ENCODE measurements at places on chromosomes 2 and 18.
A peak's percentile ranks its signal among the peaks of the same experiment; 100 is the strongest.

DNA sequence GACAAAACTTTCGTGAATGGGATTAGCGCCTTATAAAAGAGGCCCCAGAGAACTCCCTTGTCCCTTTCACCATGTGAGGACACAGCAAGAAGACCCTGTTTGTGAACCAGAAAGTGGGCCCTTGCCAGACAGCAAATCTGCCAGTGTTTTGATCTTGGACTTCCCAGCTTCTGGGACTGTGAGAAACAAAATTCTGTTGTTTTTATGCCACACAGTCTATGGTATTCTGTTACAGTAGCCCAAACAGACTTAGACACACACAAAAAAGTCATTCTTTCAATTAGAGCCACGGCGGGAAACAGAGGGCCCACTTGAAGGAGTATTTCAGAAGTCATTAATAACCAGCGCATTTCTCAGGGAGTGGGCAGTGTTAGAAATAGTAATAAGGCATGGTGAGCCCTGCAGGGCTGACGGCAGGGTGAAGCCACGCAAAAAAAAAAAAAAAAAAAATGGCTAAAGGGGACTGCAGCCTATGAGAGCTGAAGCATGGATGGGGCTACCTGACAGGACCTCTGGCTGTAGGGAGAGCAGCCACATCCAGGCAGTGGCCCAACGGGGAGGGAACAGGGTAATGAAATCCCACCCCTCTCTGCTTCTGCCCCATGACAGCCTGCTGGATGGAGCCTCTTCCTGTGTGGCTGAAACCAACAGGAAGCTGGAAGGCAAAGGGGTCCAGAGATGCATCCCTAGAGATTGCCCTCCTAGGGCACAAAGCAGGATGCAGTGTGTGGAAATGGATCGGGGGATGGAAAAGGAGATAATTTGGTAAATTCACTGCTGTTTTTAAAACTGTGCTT lies 189.3 kb downstream of the KCNS3 start:
- DNase-seq = no peak

DNA sequence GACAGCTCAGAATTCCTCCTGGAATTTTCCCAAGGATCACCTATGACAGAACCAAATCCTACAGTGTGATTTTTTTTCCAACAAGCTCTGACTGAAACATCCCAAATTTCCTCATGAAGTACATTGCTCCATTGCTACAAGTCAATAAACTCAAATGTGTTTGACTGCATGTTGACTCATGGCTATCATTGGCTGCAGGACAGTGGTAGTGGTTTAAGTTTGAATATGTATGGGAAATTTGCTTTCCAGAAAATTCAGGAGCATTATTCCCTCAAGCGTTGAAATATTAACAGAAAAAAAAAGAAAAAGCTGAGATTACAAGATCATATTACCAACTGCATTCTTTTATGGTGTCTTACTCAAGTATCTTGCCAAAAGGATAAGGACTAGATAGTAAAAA lies 402.8 kb upstream of the DSEL start:
- DNase-seq = no peak

DNA sequence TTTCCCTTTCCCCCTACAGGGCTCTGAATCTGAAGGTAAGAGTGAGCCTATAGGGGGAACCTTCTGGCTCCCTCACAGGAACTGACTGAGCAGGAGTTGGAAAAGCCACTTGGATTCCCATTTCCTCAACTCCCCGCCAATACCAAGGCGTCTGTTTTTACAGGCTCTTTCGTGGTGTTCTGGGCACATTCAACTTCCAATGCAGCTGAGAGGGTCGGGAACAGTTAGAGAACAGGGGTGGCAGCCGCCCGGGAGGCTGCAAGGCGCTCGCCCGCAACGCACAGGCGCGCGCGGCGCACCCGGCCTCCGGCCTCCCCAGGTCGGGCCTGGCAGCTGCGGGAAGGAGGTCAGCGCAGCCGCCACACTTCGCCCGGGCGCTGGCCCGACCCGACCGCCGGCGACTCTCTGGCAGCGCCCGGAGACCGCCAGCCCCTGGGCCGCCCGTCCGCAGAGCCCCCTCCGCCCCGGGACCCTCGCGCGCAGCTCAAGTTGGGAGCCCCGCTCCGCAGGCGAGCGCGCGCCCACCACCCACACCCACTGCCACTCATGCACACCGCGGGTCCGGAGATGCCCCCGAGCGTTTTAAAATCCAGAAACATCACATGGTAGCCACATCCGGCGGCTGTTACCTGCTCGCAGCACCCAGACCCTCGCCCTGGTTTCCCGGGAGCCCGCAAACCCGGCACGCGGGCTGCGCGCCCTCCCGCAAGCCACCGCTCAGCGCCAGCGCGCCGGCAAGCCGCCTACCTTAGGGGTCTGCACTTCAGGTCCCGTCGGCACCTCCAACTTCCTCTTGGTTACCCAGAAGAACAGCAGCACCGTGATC lies 816 bp downstream of the GALNT14 start:
- DNase-seq = peak; percentile 16

DNA sequence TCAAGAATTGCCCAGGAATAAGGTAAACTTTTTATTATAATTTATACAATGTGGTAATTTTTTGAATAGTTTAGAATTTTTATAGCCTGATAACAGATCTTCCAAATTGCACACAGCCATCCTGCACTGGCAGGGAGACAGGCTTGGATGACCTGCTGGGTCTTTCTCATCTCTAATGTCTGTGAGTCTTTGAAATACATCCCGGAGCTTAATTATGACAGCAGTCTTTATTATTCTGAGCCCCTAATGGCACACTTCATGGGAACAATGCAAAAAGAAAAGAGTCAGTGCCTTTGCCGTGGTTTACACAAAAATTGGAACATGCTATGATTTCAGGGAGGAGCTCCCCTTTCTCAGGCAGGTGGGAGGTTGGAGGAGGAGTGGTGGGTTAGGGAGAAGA lies 71.0 kb downstream of the TMEM182 start:
- DNase-seq = no peak

- peak; percentile 64 for DNase-seq
These were observed 1.3 kb downstream of the SDC1 start for GRCh38 chr2:20223407-20224163.

DNA sequence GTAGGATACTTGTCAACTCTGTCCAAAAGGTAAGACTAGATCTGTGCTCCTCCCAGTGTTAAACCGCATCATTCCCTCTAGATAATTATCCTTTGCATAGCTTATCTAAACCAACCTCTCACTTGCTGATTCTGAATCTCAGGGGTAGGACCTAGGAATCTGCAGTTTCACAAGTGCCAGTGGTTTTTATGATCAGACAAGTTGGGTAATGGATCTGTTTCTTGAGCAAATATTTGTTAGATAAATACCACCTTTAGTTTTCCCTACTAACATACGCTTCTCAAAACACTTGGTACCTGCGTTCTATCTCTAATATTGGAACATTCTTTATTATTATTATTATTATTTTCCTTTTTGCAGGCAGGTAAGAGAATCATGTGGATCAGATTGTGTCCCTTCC lies 439.9 kb downstream of the PTPRM start:
- no peak for DNase-seq

- DNase-seq = peak; percentile 33
These were observed 25.4 kb upstream of the CHN1 start for GRCh38 chr2:175030380-175031271.

DNA sequence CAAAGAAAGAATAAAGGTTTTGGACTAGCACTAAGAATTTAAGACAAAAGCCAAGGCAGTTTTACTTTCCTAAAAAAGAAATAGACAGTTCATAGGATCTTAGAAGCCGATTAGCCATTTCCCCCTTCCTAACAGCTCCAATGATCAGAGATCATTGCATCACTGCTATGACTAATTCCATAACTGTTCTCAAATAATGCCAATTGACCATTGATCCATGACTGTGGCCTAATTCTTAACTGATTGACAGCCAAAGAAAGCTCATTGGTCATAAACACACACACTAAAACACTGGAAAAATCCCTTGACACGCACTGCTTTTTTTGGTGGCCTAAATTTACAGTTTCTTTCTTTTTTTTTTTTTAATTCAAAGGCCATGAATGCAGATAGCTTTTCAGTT lies 345.0 kb upstream of the ACVR2A start:
- no peak for DNase-seq

DNA sequence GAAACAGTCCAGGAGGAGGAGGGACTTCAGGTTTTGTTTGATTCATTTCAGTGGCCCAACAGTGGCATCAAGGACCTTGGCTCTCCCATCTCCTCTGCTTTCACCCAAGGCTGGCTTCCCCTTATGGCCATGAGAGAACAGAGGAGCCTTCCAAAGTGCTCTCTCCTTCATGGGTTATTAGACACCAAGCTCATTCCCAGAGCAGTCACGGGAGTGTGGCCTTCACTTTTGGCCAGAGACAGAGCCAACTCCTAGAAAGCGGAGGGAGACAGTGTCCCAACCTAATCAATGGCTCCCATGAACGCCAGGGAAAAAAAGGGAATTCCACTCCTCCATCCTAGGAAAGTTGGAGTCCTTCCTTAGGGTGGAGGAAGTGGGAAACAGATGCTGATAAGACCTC lies 871 bp upstream of the DUSP28 start:
- no peak for DNase-seq

- peak; percentile 86 for DNase-seq
These were observed 10.4 kb downstream of the ERFE start for GRCh38 chr2:238169048-238169707.

DNA sequence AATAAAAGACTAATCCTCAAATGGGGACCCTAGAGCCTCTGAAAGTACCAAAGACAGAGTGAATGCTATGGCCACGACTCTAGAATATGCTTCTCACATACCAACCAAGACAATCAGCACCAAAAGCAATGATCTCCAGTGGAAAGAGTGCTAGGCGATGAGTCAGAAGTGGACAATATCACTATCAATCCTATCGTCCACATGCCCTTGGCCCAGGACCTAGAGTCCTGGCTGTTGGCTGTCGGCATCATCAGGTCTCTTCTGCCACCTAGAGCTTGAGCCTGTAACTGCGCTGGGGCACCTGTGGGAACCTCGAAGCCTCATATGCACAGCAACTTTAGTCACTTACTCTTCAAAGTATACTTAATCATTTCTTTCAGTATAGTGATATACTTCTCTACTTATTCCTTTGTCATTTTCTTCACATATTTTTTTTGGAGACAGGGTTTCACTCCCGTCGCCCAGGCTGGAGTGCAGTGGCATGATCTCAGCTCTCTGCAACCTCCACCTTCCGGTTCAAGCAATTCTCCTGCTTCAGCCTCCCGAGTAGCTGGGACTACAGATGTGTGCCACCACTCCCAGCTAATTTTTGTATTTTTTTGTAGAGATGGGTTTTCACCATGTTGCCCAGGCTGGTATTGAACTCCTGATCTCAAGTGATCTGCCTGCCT lies 29.7 kb downstream of the NOL10 start:
- peak; percentile 79 for DNase-seq

DNA sequence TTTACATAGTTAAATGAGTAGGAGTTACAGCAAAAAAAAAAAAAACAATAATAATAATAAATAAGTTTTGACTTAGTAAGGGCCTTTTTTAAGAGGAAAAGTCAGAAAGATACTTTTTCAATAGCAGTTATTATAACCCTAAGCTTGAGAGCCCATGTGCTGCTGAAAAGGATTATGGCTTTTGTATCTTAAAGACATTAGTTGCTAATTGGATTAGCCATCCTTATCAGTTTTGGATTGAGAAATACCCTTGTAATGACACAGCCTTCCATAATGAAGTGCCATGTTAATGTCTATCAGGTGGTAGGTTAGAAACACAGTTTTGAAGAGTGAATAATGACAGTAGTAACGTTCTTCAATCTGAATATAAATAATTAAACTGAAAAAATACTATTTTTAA lies 554.0 kb downstream of the RIT2 start:
- no peak for DNase-seq

GRCh38 chr18:42706618-42707017 lies 408.9 kb downstream of the RIT2 start:
- no peak for DNase-seq

GRCh38 chr2:154697418-154698252 lies 860 bp upstream of the KCNJ3 start:
- DNase-seq = no peak

DNA sequence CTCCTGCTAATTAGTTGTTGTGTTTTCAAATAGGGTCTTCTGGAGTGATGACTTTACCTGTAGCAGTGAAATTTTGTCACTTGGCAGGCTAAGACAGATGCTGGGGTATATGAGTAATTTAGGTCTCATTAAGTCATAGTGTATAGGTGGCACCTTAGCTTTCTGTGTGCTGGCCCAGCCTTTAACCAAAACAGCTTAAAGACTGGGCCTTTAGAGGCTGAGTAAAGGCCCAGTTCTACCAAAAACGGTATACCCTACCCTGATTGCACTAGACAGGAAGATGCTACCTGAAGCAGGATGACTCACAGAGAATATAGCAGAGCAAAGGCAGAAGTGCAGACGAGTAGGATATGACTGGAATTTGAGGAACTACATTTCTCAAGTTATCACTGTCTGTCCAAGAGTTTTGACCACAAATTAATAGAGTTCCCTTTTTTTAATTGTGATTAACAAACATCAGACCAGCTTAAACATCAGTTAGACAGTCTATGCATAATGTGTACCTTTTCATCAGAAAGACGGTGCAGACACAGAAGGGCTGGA lies 337.9 kb upstream of the SALL3 start:
- DNase-seq = no peak

- peak; percentile 44 for DNase-seq
These were observed 47.9 kb downstream of the MBP start for GRCh38 chr18:77084688-77085035.

DNA sequence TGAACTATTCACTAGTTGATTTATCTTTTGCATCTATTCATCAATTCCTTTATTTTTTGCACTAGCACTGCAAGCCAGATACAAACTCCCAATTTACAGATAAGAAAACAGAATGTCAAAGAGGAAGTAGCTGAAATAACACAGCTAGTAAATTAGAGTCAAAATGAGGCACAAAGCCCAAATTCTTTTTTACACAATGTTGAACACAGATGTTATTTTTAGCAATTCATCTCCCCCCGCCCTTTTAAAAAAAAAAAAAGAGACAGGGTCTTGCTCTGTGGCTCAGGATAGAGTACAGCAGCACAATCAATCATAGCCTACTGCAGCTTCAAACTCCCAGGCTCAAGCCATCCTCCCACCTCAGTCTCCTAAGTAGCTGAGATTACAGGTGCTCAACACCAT lies 127.8 kb downstream of the CCBE1 start:
- no peak for DNase-seq

- DNase-seq = no peak
These were observed 21.4 kb downstream of the DGKD start for GRCh38 chr2:233375490-233376314.

- no peak for DNase-seq
These were observed 77.8 kb downstream of the RDH14 start for GRCh38 chr2:18482666-18483065.

GRCh38 chr2:14928056-14928455 lies 295.5 kb downstream of the LRATD1 start:
- DNase-seq = no peak

GRCh38 chr18:75200605-75201280 lies 8.2 kb downstream of the PTGR3 start:
- no peak for DNase-seq

DNA sequence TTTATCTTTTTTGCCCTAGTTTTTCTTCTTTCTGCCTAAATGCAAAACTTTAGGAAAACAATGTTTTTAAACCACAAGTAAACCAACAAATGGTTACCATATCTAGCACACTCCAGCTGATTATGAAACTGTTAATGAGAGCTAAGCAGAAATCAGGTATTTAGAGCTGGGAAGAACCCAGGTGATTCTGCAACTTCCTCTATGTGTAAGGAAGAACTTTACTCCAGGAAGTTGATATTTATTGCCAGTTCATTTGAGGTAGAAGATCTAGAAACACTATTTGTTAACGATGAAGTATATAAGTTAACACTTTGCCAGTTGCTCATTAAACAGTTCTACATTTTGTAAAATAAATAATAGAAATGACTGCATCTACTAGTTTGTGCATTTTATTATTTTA lies 409.7 kb downstream of the XIRP2 start:
- no peak for DNase-seq

- no peak for DNase-seq
These were observed 151.6 kb downstream of the FSHR start for GRCh38 chr2:49002750-49003149.
